ENCODE measurements at places on chromosomes 6 and 20. TPM values are rescaled to one million over a fixed set of nuclear protein-coding genes. Genes with fewer than 3 reads are reported as not detected.

GRCh38 chr6:170114956-170115855 is 175.7 kb downstream of the DLL1 start:
- peak; percentile 45 for DNase-seq

GRCh38 chr6:34816635-34817301 is 24.9 kb downstream of the BLTP3A start:
- no peak for DNase-seq

DNA sequence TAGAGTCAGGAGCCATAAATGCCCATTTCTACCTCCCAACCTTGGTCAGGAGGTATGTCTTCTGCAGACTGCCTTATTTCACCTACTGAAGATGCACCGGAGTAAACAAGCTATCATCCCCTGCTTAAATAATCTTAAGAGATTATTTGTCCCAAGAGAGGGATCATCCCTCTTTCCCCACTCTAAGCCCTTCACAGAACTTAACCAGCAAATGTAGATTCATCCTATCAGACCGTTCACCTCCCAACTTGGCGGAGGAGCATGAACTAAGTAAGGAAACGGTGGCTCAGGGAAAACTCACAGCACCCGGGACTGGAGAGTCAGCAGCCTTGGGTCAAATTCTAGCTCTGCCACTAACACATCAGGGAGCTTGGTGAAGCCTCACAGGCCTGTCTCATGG is 115.3 kb downstream of the TRERF1 start:
- DNase-seq, result no peak

DNA sequence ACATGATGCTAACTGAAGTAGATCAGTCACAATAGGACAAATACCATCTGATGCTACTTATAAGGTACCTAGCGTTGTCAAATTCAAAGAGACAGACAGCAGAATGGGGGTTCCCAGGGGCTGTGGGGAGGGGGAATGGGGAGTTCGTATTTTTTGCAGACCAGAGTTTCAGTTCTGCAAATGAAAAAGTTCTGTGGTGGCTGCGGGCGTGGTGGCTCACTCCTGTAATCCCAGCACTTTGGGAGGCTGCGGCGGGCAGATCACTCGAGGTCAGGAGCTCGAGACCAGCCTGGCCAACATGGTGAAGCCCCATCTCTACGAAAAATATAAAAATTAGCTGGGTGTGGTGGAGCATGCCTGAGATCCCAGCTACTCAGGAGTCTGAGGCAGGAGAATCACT is 68.1 kb downstream of the SLC22A23 start:
- no peak for DNase-seq

DNA sequence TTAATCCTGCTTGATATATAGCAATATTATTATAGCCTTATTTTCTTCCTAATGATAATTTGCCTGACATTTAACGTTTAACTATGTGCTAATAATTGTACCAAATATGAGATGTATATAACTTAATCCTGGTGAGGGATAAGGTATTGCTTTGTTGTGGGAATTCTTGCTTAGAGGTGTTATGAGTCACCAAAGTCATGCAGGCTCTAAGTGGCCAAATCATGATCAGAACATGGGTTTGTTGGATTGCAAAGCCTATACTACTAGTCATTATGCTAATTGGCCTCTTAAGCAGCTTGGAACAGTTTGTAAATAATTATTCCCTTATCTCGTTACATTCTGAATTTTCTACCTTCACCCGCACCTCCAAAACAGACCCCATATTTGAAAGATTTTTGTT is 21.9 kb upstream of the C6orf141 start:
- no peak for DNase-seq

DNA sequence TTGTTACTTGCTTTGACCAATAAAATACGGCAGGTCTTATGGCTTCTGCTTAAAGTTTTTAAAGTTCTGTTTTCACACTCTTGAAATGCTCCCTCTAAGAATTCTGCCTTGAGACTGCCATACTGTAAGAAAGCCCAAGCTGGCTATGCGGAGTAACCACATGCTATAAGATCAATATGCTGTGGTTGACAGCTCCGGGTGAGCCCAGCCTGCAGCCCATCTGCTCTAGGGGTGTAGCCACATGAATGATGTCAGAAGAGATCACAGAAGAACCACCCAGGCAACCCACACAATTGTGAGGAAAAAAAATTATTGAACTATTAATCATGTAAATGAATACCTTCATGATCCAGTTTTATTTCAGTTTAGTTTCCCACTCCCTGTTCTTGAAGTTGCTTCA is 26.1 kb upstream of the SH3BGRL2 start:
- DNase-seq, result peak; percentile 22

GRCh38 chr6:135955099-135955498 is 103.6 kb downstream of the PDE7B start:
- no peak for DNase-seq

DNA sequence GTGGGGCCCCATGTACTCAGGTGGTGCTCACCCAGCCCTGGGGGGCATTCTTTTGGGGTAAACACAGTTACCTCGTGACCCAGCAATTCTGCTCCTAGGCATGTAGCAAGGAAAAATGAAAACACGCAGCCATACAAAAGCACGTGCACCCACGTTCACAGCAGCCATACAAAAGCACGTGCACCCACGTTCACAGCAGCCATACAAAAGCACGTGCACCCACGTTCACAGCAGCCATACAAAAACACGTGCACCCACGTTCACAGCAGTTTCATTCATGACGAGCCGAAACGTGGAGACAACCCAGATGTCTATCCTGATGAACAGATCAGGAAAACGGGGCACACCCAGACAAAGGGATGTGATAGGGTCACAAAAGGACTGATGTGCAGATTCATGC is 57.1 kb downstream of the YTHDF1 start:
- peak; percentile 22 for DNase-seq

DNA sequence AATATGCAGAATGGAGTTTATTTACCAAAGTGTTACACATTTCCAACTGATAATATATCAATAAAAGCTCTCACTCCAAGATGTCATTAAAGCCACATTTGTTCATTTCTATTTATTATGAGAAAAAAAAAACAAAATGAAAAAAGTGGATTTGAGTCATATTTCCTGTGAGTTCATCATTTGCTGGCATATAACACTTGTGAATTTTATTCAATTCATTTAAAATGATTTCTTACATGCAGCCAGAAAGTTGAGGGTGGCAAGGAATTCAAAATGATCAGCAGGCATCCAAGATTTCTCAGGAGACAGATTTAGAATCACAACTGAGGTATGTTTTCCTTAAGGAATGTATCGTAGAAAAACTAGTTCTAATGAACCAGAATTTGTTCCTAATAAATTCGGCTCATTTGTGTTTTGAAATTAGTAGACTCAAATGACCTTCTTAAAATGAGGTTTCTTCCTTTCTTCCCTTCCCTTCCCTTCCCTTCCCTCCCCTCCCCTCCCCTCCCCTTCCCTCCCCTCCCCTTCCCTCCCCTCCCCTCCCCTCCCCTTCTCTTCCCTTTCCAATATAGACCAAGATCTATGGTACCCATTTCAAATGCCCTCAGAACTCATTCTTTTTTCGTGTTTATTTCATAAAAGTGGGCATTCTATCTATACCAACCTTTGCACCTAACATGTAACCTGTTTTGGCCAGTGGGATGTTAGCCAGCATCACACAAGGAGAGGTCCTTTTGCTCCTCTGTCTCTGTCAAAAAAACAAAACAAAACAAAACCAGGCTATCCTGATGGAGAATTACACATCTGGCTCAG is 357.9 kb upstream of the TSHZ2 start:
- DNase-seq, result peak; percentile 37

GRCh38 chr6:140156131-140156530 is 781.7 kb upstream of the CITED2 start:
- DNase-seq, result no peak

- DNase-seq, result no peak
These were observed 51.6 kb upstream of the FNDC1 start for GRCh38 chr6:159117563-159117962.

DNA sequence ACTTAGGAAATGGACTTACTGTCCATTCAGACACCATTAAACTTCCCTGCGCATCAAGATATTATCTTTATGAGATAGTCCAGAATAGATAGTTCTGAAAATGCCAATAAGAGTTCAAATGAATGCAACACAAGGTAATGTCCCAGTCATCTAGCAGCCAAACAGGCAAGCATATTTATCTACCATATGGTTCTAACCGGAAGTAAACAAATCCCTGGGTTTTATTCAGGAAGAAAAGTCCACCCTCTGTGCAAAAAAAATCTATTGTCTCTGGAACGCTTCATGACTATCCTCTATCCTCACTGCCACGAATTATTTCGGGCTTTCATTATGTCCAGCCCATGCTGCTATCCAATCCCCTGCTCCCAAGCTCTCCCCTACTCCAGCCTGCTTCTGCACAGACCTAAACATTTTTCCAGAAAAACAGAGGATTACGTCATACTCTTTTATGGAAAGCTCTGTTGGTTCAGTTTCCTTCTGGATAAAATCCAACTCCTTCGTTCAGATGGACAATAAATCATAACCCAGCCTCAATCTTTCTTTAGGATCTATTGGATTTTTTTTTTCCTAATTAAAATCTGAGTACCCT is 11.4 kb downstream of the PPIL6 start:
- peak; percentile 89 for DNase-seq

- no peak for DNase-seq
These were observed 58.2 kb downstream of the TNFAIP3 start for GRCh38 chr6:137925141-137925698.

- DNase-seq, result no peak
These were observed at the start of gene SLC17A2 for GRCh38 chr6:25930532-25931410. Gene SLC17A2, minus strand, starts transcription at chr6:25930691. Its CDS starts 4,895 bp downstream, at chr6:25925796.

- peak; percentile 66 for DNase-seq
These were observed 31.1 kb downstream of the SERPINB6 start for GRCh38 chr6:2940010-2940850.

DNA sequence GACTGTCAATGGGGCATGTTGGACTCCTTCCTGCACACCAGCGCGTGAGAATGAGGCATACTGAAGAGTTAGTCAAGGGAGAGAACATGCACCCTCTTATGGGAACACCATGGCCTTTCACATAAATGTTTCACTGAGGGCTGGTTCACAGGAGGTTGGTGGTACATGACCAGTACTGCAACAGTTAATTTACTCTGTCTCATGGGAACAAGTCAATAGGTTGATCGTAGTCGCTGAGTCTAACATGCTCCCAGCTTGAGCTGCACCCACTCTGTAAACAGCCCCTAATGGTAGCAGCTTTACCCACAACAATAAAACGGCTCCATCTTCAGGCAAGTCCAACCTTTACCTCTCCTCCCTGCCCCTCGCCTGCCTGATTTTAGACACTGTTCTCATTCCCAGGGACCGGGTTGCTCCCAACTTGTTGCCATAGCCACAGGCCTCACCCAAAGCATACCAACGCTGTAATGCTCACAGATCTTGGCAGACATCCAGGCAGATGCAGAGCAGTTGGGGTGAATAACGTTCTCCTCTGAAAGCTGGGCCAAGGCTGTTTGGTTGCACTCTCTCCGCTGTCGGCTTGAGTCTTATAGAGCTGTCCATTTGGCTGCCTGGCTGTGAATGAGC is 111.3 kb downstream of the LY86 start:
- peak; percentile 95 for DNase-seq

GRCh38 chr20:2255926-2256531 is 39.8 kb upstream of the TGM3 start:
- DNase-seq, result no peak

GRCh38 chr20:7285918-7286556 is 518.6 kb downstream of the BMP2 start:
- peak; percentile 44 for DNase-seq

DNA sequence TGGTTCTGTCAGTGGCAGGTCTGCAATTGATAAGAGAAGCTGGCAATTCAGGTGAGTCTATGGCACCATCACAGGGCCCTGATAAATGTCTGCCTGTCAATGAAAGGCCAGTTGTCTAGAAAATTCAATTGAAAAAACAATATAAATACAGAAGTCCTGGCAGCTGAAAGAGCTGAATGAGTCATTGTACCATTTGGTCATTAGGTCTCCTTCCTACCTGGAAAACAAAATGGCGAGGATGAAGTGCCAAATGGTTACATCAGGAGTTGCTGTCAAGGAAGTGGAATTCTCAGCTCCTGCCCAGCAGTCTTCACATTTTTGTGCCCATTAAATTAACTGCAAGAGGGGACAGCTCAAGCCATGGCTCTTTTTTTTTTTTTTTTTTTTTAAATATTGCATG is 37.7 kb downstream of the PEX7 start:
- peak; percentile 22 for DNase-seq

DNA sequence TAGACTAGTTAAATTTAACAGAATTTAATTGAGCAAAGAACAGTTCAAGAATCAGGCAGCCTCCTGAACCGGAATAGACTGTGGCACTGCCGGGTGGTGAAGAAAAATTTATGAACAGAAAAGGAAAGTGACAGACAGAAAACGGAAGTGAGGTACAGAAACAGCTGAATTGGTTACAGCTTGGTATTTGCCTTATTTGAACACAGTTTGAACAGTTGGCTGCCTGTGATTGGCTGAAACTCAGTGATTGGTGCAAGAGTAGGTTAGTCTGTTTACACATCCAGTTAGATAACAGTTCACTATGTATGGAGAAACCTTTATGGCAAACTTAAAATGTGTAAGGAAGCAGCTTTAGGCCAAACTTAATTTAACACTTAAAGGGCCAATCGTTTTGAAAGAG is 116.0 kb upstream of the CITED2 start:
- DNase-seq, result no peak

DNA sequence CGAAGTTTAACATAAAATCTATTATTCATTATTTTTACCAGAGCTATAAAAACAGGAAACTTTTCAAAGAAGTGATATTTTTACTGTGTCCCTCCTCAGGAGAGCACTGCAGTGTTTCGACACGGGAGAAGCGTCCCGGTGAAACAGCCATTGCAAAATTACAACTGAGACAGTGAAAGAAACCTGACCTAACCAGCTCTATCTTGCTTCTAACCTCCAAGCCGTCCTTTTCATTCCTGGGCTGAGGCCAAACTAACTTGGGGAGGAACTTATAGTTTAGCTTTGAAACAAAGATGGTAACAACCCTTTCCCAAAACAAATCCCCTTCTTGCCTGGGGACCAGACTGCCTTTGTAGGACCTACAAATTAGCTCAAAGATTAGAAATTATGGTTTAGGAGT is 79.2 kb downstream of the WDR27 start:
- no peak for DNase-seq

GRCh38 chr20:59752101-59752586 is 147.8 kb downstream of the PHACTR3 start:
- no peak for DNase-seq

Gene NKX2-2
- total RNA-seq, result not detected

Gene ABHD16B
- not detected for total RNA-seq

Gene ZNF311
- 0.88 TPM for total RNA-seq

Gene CLIC5
- total RNA-seq, result not detected

Gene HCRTR2
- not detected for total RNA-seq

Gene SLC17A1
- total RNA-seq, result not detected

Data from osteoblast (primary cell).